Putamen (tissue), 1 donor: ENCODE measurements at places on chromosomes 6 and 20.

DNA sequence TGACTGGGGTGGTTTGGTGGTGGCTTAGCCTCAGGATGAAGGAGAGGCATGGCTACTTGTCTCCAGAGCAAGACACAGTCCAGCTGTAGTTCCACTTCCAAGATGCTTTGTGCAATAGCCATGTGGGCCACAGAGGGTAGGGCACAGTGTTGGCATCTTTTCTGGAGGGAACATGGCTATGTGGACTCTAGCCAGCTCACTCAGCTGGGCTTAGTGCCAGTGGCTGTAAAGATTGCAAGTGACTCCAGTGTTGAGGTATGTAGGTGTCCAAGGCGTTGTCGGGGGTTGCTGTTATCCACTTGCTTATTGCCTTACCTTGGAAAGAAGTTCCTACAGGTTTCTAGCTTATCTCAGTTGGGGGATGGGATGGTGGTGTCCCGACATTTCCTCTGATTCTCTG, 233.4 kb downstream of the CD109 start:
- no peak for DNase-seq

GRCh38 chr20:62702895-62703852, 5.5 kb upstream of the NTSR1 start:
- DNase-seq = no peak

DNA sequence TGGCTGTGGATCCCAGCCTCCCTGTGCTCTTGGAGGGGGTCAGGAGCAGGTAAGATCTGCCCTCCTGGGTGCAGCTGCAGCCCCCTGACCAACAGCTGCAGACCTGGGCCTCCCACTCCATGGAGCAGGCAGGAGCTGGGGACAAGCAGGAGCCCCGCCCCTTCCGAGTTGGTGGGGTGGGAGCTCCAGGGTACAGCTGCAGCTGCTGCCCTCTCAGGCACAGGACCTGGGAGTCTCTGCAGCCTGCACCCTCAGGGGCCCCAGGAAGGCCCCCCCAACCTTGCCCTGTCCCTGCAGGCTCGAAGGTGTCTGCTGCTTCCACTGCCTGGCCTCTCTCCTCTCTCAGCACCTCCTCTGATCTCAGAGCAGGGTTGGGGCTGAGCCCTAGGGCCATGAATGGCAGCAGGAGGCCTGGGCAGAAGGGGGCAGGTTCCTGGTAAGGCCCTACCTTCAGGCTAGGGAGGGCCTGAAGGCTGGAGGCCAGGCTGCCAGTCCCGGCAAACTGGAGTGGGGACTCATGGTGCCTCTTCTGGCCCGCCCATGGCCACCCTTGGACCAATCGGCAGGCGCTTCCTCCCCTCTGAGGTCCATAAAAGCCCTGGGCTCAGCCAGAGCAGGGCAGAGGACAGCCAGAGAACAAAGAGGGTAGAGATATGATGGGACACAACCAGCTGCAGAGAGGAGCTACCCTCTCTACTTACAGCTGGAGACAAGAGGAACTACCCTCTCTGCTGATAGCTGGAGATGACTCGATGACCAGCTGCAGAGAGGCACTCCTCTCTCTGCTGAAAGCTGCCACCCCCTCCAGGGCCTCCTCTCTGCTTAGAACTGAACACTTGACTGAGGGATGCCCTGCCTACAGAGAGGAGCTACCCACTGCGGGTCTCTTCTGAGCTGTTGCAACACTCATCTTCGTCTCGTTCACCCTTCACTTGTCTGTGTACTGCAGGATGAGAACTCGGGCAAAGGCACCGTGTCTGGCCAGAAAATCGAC, 7.8 kb upstream of the PACSIN1 start:
- no peak for DNase-seq

- DNase-seq = no peak
Observed at GRCh38 chr6:167703781-167704180, 122.9 kb upstream of the AFDN start.

DNA sequence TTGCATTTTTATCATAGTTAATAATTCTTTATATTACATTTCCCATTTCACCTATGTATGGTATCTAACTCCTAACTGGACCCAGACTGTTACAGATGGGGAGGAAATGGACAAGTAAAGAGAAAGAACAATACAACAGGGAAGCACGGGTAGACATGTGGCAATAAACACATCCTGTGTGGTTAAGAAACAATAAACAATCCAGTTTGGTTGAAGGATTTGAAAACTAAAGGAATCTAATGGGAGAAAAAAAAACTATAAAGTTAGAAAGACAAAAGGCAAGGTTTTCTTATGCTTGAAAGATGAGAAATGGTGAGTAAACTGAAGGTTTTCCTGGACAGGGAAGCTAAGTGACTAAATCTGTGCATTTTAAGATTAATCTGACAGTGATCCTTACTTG, 34.9 kb upstream of the ALDH8A1 start:
- DNase-seq = no peak

DNA sequence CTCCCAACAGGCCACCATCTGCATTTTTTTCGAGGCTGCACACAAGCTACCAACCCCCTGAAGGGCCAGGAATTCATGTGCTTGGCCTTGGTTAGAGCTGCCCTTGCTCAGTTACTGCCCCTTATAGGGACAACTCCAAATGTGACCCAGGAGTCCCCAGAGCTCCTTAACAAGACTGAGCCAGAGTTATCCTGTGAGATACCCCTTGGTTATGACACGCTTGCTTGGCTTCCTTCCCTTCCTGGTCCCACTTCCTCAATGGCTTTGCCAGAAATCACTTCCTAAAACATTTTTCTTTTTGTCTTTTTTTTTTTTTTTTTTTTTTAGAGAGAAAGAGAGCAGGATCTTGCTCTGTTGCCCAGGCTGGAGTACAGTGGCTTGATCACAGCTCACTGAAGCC, 8.9 kb downstream of the TREM1 start:
- DNase-seq = no peak

DNA sequence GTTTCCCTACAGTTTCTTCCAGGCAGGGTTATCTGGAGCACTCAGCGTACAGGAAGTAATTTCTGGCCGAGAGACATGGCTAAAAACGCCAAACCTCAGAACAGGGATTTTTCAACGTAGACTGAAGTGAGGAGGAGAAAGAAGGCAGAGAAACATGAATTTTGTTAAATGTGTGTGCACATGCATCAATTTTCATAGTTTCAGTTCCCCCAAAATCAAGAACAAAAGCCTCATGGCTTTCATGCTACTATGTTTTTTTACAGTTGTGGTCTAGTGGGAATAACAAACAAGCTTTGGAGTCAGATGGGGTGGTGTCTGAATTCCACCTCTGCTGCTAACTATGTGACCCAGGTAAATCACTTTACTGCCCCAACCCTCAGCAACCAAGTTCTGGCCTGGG, 4.9 kb downstream of the TOMM34 start:
- DNase-seq = no peak
